ENCODE measurements at places on chromosomes 2 and 18. TPM values are rescaled to one million over a fixed set of nuclear protein-coding genes. Genes with fewer than 3 reads are reported as not detected.
A peak's percentile ranks its signal among the peaks of the same experiment; 100 is the strongest.

SCYGR4 gene
- total RNA-seq: not detected

DNA sequence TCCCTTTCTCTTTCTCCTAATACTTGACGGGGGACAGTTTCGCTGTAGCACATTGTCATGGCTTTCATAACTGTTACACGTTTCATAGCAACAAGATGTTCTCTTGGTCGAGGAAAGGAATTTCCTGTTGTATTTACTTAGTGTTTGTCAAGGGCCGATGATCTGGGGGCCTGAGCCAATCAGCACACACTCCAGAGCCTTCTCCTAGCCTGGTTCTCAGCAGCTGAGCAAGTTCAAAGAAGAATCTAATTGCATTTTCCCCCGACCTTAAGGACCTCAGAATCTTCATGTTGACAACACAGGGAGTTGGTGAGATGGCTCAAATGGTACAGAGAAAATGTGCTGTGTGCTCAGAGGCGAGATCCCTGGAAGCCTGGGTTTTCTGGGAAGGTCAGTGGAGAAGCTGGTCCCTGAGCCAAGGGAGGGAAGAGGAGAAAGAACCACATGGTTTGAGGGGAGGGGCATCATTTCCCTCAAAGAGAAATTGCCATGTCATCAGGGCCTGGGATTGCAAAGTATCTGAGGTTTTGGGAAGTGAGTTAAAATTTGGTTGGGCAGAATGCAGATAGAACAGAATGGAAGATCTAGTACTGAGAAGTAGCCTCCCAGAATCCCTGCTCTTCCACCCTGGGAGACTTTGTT is 76.9 kb upstream of the AGAP1 start:
- no peak for DNase-seq
- no peaks in the 10 kb centered on the region for H3K36me3 ChIP-seq
- no peaks in the 10 kb centered on the region for H3K4me1 ChIP-seq
- H3K27me3 ChIP-seq: peaks cover 12% of the 10 kb centered on the region
- H3K4me3 ChIP-seq: no peak overlapping the region

GRCh38 chr2:190315273-190315672 is 4.4 kb downstream of the HIBCH start:
- peaks cover 31% of the 10 kb centered on the region for H3K4me1 ChIP-seq
- H3K27ac ChIP-seq: no peak overlapping the region
- peaks cover 8% of the 10 kb centered on the region for H3K36me3 ChIP-seq
- H3K4me3 ChIP-seq: no peak overlapping the region
- no peak for DNase-seq

DNA sequence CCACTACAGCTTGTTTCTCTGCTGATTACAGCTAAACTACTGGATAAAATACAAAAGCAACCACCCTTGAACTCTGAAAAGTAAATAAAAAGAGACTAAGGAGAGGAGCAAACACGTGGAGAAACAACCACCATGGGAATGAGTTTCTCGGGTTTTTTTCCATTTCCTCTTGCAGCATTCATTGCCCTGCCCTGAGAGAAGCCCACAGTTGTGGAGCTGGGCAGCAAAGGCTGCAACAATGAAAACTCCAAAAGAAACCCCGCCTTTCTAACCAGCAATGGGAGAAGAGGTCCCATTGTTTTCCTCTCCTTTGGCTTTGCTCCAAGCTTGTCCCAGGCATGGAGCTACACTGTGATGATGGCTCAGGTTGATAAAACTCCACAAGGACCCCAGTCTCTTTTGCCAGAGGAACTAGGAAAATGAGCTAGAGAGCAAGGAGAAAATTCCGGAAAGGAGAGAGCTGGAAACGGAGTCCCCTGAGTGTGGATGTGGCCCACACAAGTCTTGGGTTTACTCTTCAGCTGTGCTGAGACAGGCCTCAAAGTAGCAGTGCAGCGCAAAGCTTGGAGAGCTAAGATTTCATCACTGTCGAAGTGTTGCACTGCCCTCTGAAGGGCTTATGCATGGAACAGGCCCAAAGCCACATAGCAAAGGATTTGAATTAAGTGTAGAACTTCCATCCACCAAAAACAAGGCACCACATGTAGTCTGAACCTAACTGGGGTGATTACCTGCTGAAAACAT is 20.9 kb downstream of the NAPG start:
- H3K27ac ChIP-seq: no peak overlapping the region
- peaks cover 40% of the 10 kb centered on the region for H3K36me3 ChIP-seq
- H3K27me3 ChIP-seq: no peaks in the 10 kb centered on the region
- H3K4me3 ChIP-seq: no peak overlapping the region
- no peaks in the 10 kb centered on the region for H3K4me1 ChIP-seq

- no peaks in the 10 kb centered on the region for H3K4me1 ChIP-seq
- peaks cover 1% of the 10 kb centered on the region for H3K36me3 ChIP-seq
- H3K27me3 ChIP-seq: peaks cover 4% of the 10 kb centered on the region
- H3K27ac ChIP-seq: no peak overlapping the region
Observed at GRCh38 chr2:179898873-179899272, 37.5 kb upstream of the ZNF385B start.

GRCh38 chr18:10013621-10014543 is 100.1 kb downstream of the VAPA start:
- H3K36me3 ChIP-seq: no peaks in the 10 kb centered on the region
- H3K27me3 ChIP-seq: peaks cover 6% of the 10 kb centered on the region
- DNase-seq: no peak
- peaks cover 5% of the 10 kb centered on the region for H3K4me1 ChIP-seq
- H3K4me3 ChIP-seq: no peak overlapping the region
- no peak overlapping the region for H3K27ac ChIP-seq

- no peaks in the 10 kb centered on the region for H3K4me1 ChIP-seq
- no peak overlapping the region for H3K27ac ChIP-seq
- no peak for DNase-seq
- peaks cover 22% of the 10 kb centered on the region for H3K27me3 ChIP-seq
- H3K36me3 ChIP-seq: no peaks in the 10 kb centered on the region
- no peak overlapping the region for H3K4me3 ChIP-seq
Observed at GRCh38 chr2:60480089-60480773, 73.2 kb downstream of the BCL11A start.

- no peaks in the 10 kb centered on the region for H3K4me1 ChIP-seq
- no peak overlapping the region for H3K27ac ChIP-seq
- H3K4me3 ChIP-seq: no peak overlapping the region
- H3K36me3 ChIP-seq: no peaks in the 10 kb centered on the region
Observed at GRCh38 chr18:64275593-64276300, 126.9 kb upstream of the LINC00305 start.

GALR1 gene
- total RNA-seq: not detected

- peaks cover 49% of the 10 kb centered on the region for H3K4me1 ChIP-seq
- peaks cover 27% of the 10 kb centered on the region for H3K36me3 ChIP-seq
- DNase-seq: no peak
Observed at GRCh38 chr2:70073493-70073892, 13.8 kb upstream of the PCBP1 start.

- no peak overlapping the region for H3K4me3 ChIP-seq
- no peak overlapping the region for H3K27ac ChIP-seq
- no peak for DNase-seq
Observed at GRCh38 chr18:80107426-80107825, 1.6 kb upstream of the ADNP2 start.

DNA sequence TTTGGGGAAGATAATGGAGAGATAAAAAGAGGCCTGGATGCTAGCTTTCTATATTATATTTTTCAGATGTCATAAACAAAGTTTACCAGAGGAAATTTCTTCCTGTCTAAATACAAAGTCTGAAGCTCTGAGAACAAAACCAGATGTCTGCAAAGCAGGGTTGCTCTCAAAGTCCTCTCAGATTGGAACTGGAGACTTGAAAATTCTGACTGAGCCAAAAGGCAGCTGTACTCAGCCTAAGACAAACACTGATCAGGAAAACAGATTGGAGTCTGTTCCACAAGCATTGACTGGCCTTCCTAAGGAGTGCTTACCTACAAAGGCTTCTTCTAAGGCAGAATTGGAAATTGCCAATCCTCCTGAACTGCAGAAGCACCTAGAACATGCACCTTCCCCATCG is 25.1 kb downstream of the KDM3A start:
- H3K36me3 ChIP-seq: peaks cover 42% of the 10 kb centered on the region
- H3K4me1 ChIP-seq: peaks cover 44% of the 10 kb centered on the region
- peak overlapping the region; percentile 9 for H3K27ac ChIP-seq
- no peak for DNase-seq

DNA sequence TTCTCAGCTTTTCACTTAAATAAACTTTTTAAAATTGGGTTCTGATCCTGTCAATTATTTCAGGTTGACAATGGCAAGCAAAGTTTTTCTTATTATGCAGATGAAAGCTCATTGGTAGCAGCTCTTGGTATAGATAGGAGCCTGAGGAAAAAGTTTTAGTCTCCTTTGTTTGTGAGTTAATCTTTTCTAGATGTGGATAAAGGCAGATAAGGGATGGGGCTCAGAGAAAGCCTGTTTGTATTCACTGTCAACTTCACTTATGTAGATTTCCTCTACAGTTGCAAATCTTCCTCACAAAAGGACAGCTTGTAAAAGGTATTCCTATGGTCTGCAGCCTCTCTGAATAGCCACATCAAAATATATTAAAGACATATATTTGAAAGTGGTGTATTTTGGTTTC is 224.5 kb upstream of the SPOPL start:
- DNase-seq: no peak
- no peaks in the 10 kb centered on the region for H3K4me1 ChIP-seq
- H3K36me3 ChIP-seq: no peaks in the 10 kb centered on the region
- no peak overlapping the region for H3K27ac ChIP-seq
- no peaks in the 10 kb centered on the region for H3K27me3 ChIP-seq

- no peaks in the 10 kb centered on the region for H3K27me3 ChIP-seq
- no peaks in the 10 kb centered on the region for H3K36me3 ChIP-seq
- no peak for DNase-seq
- H3K27ac ChIP-seq: no peak overlapping the region
- no peaks in the 10 kb centered on the region for H3K4me1 ChIP-seq
Observed at GRCh38 chr2:18159896-18160295, 281.4 kb downstream of the KCNS3 start.

GRCh38 chr18:35005963-35006577 is 35.1 kb upstream of the MAPRE2 start:
- DNase-seq: no peak
- no peak overlapping the region for H3K4me3 ChIP-seq
- H3K4me1 ChIP-seq: no peaks in the 10 kb centered on the region
- no peak overlapping the region for H3K27ac ChIP-seq
- no peaks in the 10 kb centered on the region for H3K36me3 ChIP-seq

DNA sequence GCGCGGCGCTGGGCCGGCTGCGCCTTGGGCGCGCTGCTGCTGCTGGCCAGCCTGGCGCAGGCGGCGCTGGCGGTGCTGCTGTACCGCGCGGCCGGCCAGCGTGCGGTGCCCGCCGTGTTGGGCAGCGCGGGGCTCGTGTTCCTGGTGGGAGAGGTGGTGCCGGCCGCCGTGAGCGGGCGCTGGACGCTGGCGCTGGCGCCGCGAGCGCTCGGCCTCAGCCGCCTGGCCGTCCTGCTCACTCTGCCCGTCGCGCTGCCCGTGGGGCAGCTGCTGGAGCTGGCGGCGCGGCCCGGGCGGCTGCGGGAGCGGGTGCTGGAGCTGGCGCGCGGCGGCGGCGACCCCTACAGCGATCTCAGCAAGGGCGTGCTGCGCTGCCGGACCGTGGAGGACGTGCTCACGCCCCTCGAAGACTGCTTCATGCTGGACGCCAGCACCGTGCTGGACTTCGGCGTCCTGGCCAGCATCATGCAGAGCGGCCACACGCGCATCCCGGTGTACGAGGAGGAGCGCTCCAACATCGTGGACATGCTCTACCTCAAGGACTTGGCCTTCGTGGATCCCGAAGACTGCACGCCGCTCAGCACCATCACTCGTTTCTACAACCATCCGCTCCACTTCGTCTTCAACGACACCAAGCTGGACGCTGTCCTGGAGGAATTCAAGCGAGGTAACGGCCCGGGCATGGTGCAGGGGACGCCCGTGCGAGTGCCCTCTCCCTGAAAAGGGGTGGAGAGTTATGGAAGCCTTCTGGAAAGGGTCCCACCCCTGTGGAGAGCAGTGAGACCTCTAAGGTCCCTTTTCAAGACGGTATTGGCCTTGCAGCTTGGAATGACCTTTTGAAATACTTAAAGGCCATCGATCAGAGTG is 1.0 kb downstream of the CNNM3 start:
- peaks cover 59% of the 10 kb centered on the region for H3K4me1 ChIP-seq
- DNase-seq: no peak
- peak overlapping the region; percentile 77 for H3K4me3 ChIP-seq

FASTKD1 gene
- total RNA-seq: 42.7 TPM

MBD1 gene
- 69.0 TPM for total RNA-seq

CELF4 gene
- not detected for total RNA-seq

GRCh38 chr2:199707593-199708185 is 143.3 kb downstream of the FTCDNL1 start:
- H3K36me3 ChIP-seq: no peaks in the 10 kb centered on the region
- no peak overlapping the region for H3K27ac ChIP-seq
- H3K4me3 ChIP-seq: no peak overlapping the region
- no peak for DNase-seq

GRCh38 chr18:1438967-1439366 is 534.3 kb downstream of the ADCYAP1 start:
- DNase-seq: no peak
- no peaks in the 10 kb centered on the region for H3K27me3 ChIP-seq
- H3K27ac ChIP-seq: no peak overlapping the region
- H3K36me3 ChIP-seq: no peaks in the 10 kb centered on the region

- H3K36me3 ChIP-seq: peaks cover 64% of the 10 kb centered on the region
- H3K27ac ChIP-seq: peak overlapping the region; percentile 38
- no peak for DNase-seq
Observed at GRCh38 chr2:36578343-36579296, 19.3 kb downstream of the FEZ2 start.

- H3K4me3 ChIP-seq: no peak overlapping the region
- H3K27me3 ChIP-seq: no peaks in the 10 kb centered on the region
- peaks cover 34% of the 10 kb centered on the region for H3K36me3 ChIP-seq
- peaks cover 23% of the 10 kb centered on the region for H3K4me1 ChIP-seq
Observed at GRCh38 chr2:55616551-55617174, 759 bp downstream of the PPP4R3B start.

DNA sequence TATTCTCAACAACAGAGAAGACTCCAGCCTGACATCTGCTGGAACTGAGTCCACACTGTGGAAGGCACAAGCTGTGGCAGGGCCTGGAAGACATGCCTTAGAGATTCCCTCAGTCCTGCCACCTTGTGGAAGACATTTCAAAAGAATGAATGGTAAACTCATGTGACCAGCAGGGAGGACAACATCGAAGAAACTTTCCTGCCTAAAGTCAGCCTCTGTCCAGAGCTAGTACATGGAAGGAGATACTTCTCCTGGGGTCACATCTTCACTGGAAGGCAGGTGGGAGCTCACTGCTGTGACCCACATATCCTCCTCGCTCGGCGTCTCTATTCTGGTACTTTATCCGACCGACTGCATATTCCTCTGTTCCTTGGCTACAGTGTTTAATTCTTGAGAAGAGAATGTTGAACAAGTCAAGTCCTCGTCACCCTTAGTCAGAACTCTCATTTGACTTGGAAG is 59.5 kb downstream of the PUM2 start:
- H3K4me1 ChIP-seq: peaks cover 12% of the 10 kb centered on the region
- H3K36me3 ChIP-seq: peaks cover 21% of the 10 kb centered on the region
- peak; percentile 41 for DNase-seq
- H3K27me3 ChIP-seq: no peaks in the 10 kb centered on the region
- H3K4me3 ChIP-seq: no peak overlapping the region

RFX8 gene
- 0.64 TPM for total RNA-seq

TUBB8B gene
- not detected for total RNA-seq

All from activated naive CD4-positive, alpha-beta T cell treated with anti-CD3 and anti-CD28 coated beads for 36 hours (primary cell).